ENCODE measurements at places on chromosomes 4 and X.
A peak's percentile ranks its signal among the peaks of the same experiment; 100 is the strongest.

GRCh38 chr4:47862297-47862696, 24.4 kb upstream of the CORIN start:
- no peak for DNase-seq

GRCh38 chr4:26877961-26878360, 17.3 kb downstream of the STIM2 start:
- no peak for DNase-seq

- peak; percentile 91 for DNase-seq
Observed at GRCh38 chrX:151396825-151397740, at the start of gene VMA21. TSS of gene VMA21 (plus strand) at chrX:151397206. CDS start at chrX:151397309, 103 bp downstream.

- DNase-seq = no peak
Observed at GRCh38 chrX:16966752-16967448, 20.4 kb downstream of the REPS2 start.

GRCh38 chr4:135684001-135684400, 1482.4 kb upstream of the PABPC4L start:
- DNase-seq = no peak

GRCh38 chrX:40748977-40749376, 13.6 kb upstream of the MED14 start:
- no peak for DNase-seq

All from hematopoietic multipotent progenitor cell treated with erythropoietin and hydrocortisone succinate and interleukin-3 and kit ligand, for 4 days (in vitro differentiated cells).